Memory B cell (primary cell): ENCODE measurements at places on chromosomes 6 and 20.

DNA sequence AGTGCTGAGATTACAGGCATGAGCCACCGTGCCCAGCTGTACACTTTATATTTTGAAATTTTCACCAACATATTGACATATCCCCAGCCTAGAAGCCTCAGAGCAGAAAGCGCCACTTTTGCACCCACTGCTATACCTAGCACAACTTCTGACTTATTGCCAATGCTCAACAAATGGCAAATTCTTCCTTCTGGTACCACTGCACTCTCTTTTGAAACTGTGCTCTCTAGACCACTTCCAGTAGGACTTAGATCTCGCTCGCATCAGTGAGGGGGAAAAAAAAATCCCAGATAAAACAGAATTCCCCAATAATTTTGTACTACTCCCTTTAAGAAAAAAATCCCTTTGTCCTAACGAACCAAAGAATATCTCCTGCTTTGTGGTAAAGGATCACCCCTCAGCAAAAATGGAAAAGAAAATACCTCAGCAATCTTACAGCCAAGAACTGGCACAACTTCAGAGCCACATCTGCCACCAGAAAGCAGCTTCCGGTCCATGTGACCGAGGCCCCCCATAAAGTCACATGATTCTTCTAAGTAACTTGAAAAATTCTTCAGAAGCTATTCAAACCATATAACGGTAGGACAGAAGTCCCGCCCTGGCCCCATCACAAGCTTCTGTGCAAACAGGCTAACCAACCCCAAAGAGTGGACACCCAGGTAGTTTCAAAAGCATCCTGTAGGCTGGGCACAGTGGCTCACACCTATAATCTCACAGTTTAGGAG, 18.5 kb upstream of the IL17F start:
- no peak for DNase-seq

DNA sequence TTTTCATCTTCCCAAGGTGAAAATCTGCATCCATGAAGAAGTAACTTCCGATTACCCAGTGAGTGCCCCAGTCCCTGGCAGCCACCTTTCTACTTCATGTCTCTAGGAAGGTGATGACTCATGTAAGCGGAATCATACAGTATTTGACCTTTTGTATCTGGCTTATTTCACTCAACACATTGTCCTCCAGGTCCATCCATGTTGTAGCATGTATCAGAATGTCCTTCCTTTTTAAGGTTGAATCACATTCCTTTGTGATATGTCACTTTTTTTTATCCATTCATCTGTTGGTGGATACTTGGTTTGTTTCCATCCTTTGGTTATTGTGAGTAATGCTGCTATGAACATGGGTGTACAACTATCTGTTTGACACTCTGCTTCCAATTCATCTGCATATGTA, 176.3 kb upstream of the CDYL start:
- no peak for DNase-seq

DNA sequence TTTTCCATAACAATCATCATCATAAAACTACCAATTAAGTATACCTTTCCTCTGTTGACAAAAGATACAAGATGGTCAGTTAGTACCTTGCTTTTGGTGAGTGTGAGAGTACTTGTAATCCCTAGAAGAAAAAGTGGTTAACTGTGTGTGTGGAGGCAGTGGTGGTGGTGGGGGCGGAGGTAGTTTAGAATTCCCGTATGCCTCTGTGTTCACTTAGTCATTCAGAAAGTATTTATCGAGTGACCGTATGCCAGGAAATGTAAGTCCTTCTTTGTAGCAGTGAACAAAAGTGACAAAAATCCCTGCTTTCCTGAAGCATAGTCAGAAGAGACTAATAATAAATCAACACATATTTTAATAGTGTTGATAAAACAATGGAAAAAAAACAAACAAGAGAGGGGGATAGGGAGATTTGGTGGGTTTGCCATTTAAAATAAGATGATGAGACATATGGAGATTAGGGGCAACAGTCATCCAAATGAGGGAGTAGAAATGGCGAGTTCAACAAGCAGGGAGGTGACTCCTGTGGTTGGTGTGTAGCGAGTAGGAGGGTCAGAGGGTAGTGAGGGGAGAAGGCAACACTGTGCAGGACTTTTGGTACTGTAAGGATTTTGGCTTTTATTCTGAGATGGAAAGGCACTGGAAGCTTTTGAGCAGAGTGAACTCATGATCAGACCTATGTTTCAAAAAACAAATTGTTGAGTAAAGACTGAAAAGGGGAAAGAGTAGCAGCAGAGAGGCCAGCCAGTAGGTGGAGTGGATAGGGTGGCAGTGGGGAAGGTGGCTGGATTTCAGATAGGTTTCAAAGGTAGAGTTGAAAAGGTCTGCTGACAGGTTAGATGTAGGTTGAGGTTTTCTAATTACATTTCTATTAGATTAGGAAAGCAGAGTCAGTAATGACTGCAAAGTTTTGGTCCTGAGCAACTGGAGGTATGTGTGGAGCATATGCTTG, 40.3 kb upstream of the SIM1 start:
- no peak for DNase-seq

GRCh38 chr20:59667981-59668515, 63.7 kb downstream of the PHACTR3 start:
- DNase-seq: no peak

GRCh38 chr6:223763-224162, 68.5 kb upstream of the DUSP22 start:
- DNase-seq: no peak

- DNase-seq: no peak
Measured at GRCh38 chr6:40106840-40107239, 172.6 kb upstream of the MOCS1 start.

- no peak for DNase-seq
Measured at GRCh38 chr20:17343091-17343490, 116.3 kb downstream of the PCSK2 start.

GRCh38 chr20:5118220-5119142, 1.3 kb downstream of the PCNA start:
- DNase-seq: no peak

GRCh38 chr20:56091628-56092234, 86.4 kb upstream of the CBLN4 start:
- no peak for DNase-seq

GRCh38 chr6:56938649-56939191, 16.2 kb upstream of the BEND6 start:
- DNase-seq: no peak

DNA sequence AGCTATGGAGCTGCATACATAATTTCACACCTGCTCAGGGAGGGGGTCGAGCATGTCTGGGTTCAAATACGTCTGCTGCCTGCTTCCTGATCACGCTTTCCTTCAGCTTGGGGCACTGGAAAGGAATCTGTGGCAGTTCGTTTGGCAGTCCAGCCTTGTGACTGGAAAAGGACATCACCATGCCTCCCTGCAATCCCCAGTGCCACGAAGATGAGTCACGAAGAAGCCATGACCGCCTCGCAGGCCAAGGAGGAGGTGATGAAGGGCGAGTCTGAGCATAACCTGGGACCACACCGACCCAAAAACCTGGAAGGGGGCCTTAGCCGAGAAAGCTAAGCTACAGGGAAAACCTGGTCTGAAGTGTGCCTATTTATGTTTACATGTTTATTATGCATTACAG, 13.1 kb downstream of the JAG1 start:
- DNase-seq: no peak

DNA sequence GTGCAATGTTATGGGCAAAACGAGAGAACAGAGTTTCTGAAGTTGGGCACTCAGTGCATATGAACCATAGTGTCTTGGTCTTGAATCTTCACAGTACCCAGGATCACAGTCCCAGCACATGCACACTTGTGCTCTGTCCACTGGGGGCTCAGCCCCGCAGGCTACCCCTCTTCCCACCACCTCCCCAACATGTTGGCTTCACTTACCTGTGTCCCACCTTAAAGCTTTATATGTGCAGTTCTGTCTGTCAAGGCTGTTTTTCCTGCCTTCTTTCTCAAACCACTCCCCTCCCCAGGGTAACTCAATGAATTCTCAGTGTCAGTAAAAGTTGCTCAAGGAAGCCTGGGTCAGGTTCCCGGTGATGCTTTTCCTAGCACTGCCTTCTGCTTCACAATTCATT, 129.9 kb downstream of the DOK5 start:
- DNase-seq: no peak

- DNase-seq: no peak
Measured at GRCh38 chr6:15498640-15499039, 164.2 kb downstream of the DTNBP1 start.

DNA sequence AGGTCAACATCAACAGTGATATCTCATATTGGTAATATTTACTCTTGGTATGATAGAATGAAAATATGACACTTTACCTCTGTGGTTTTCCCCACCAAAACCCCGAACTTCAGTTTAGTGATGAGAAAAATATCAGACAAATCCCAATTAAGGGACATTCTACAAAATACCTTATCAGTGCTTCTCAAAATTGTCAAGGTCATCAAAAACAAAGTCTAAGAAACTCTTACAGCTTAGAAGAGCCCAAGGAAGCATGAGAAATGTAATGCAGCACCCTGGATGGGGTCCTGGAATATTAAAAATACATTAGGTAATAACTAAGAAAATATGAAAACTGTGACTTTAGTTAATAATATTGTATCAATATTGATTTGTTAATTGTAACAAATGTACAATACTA, 148.3 kb upstream of the TFAP2D start:
- DNase-seq: no peak

DNA sequence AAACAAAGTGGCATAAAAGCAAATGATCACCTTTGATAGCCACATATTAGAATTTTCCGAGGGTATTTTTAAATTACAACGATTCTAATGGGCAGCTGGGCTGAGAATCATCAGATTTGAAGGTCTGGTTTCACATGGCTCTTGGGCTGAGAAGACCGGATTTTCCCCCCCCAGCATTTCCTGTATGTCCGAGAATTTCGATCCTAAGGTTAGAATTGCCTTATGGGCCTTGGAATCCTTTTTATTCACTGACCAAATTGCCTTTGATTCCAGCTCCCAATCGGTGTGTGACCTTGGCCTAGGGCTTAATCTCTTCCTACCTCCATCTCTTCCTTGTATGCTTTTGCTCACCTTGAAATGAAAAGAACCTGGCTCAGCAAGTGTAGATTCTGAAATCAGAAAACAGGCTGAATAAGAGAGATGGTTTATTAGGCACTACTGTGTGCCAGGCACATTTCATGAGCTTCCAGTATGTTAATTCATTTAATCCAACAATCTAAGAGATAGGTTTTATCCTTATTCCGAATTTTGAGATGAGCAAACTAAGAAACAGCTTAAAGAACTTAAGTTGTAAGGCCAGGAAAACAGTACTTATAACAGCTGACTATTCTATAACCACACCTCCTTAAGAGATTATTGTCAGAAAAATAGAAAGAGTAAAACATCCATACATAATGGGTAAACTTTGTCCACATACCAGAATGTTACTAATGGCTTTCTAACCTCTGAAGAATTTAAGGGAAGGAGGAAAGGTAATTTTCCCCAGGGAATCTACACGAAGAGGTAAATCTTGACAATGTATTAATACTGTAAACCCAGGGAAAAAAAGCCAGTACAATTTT, 39.4 kb downstream of the HFE start:
- DNase-seq: no peak

DNA sequence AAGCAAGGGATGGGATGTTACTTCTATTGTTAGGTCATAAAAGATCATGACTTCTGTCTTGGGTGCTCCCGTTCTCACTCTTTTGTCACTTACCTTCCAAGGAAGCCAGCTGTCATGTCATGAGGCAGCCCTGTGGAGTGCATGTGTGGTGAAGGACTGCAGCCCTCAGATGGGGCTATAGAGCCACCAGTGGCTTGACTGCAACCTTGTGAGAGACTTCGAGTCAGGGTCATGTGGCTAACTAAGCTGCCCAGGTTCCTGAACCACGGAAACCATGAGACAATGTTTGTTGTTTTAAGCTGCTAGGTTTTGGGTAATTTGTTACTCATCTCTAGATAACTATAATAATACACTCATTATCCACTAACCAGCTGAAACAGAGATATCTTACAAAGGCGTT, 477.1 kb downstream of the BTBD3 start:
- no peak for DNase-seq

- DNase-seq: no peak
Measured at GRCh38 chr6:40692337-40692736, 105.2 kb upstream of the LRFN2 start.

GRCh38 chr20:41014561-41015088, 14.0 kb upstream of the TOP1 start:
- DNase-seq: no peak

DNA sequence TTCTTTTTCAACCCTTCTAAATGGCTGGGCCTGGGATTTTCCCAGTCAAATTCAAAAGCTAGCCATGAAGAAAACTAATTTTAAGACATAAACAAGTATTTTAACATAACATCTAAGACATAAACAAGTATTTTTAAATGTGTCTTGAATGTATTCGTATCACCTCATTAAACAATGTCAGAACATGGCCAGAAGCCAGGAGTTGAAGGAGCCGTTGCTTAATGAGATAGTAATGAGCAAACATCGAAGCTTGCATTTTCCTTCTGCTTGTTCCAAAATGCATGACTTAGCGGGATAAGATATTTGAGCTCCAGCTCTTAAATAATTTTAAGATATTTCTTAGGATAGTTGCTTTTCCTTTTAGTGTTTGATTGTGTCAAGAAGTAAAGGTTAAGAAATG, 4.2 kb upstream of the RNF182 start:
- no peak for DNase-seq

- DNase-seq: no peak
Measured at GRCh38 chr6:25965058-25965457, 2.5 kb downstream of the TRIM38 start.

GRCh38 chr6:23174781-23175361, 605.5 kb downstream of the HDGFL1 start:
- DNase-seq: no peak

GRCh38 chr20:32485770-32486478, 99.2 kb downstream of the NOL4L start:
- no peak for DNase-seq

GRCh38 chr20:40617594-40617993, 71.4 kb downstream of the MAFB start:
- no peak for DNase-seq

DNA sequence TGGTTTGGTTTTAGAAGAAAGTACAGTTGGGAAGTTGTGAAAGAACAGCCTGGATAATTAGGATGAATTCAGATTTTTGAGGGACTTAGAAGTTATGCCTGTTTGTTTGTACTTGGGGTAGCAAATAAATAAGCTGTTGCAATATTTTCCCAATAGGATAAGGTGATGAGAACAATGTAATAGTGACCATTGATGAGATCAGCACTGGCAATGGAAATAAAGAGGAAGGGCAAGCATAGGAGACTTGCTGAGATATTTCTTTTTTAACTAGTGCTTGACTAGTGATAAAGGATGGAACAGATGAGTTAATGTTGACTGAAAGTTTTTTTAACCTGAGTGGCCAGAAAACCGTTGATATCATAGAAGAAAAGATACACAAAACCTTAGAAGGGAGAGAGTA, 498.8 kb downstream of the CDKAL1 start:
- DNase-seq: no peak
